ENCODE measurements at places on chromosomes 12 and 14.

DNA sequence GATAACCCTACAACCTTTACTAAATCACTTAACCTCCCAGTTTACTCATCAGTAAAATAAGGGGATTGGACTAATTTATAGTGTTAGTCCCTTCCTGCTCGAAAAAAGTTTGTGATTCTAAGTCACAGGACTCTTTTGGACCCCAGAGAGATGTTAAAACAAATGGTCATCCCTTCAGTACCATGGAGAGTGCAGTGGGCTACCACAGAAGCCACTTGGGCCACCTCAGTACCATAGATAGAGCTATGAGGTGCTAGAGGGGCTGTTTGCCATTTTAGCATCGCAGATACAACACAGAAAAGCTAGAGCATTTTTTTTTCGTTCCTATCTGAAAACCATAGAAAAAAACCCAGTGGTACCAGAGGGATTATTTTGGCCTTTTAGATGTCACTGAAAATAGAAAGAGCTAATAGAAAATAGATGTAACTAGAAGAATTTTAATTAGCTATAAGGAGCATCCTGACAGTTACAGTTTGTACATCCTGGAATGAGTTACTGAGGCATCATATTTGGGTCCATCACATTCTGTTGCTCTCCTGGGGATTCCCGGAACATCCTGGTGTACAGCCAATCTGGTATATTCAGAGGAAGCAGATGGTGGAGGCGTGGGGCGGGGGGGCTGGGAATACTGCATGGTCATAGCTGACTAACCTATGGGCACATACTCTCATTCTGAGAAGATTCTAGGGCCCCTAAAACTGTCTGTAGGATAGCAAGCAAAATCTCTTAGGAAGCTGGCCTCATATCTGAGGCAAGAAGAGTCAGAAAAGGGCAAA lies 2.8 kb downstream of the ZNF219 start:
- DNase-seq, result peak; percentile 34

GRCh38 chr14:49851813-49852212 lies 775 bp downstream of the NEMF start:
- no peak for DNase-seq

- DNase-seq, result no peak
Measured at GRCh38 chr12:87047691-87048090, 791.5 kb upstream of the MGAT4C start.

DNA sequence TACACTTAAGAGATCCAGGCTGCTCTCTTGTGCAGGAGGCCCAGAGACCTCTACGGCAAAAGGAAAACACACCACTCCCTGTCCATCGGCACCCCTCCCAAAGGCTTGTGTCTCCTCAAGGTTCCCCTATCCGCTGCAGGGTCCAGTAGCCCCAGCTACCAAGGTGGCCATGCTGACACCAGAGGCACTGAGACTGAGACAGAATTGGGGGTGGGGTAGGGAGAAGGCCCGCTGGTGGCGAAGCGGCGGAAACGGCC lies 590 bp downstream of the DDIT3 start:
- DNase-seq, result no peak

GRCh38 chr12:97022536-97023230 lies 115.6 kb downstream of the NEDD1 start:
- DNase-seq, result no peak

DNA sequence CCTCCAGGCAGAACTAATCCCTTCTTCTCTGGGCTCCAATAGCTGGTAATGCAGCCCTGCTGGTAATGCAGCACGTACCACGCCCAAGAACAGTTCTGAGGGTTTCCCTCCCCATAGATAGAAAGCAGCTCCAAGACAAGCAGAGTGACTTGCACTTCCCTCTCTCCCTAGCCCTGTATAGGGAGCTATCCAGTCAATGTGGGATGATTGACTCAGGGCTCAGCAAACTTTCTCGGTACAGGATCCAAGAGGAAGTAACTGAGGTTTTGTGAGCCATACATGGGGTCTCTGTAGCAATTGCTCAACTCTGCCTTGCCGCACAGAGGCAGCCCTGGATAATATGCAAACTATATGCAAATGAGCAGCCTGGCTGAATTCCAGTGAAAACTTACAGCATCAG lies 15.5 kb upstream of the FKBP4 start:
- DNase-seq, result no peak

GRCh38 chr14:102938191-102938590 lies 15.7 kb downstream of the AMN start:
- no peak for DNase-seq

DNA sequence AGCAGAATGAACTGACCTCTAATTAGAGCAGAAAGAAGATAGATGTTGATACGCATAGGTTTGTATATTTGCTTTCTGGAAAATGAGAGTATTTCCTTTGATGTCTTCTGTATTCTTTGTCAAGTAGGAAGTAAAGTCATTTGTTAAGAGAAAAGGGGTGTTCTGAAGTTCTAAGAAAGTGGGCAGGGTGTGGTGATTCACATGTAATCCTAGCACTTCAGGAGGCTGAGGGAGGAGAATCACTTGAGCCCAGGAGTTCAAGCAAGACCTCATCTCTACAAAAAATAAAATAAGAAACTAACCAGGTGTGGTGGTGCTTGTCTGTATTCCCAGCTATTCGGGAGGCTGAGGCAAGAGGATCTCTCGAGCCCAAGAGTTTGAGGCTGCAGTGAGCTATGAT lies 2.8 kb downstream of the RHNO1 start:
- no peak for DNase-seq

DNA sequence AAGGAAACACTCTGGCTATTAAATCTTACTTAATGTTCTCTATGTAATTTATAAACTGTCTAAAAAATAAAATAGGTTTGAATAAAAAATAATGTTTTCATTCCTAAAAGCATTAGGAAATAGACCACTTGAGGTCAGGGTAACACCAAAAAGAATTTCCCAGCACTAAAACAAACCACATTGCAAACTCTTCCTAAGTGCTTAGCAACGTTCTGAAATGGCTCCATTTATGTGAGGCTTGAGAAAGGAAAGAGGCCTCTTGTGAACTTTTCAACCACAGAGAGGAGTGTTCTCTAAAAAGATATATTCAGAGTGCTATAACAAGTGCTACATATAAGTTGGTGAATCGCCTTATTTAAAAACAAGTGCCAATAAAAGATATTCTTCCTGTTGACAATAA lies 42.7 kb downstream of the ALX1 start:
- no peak for DNase-seq

DNA sequence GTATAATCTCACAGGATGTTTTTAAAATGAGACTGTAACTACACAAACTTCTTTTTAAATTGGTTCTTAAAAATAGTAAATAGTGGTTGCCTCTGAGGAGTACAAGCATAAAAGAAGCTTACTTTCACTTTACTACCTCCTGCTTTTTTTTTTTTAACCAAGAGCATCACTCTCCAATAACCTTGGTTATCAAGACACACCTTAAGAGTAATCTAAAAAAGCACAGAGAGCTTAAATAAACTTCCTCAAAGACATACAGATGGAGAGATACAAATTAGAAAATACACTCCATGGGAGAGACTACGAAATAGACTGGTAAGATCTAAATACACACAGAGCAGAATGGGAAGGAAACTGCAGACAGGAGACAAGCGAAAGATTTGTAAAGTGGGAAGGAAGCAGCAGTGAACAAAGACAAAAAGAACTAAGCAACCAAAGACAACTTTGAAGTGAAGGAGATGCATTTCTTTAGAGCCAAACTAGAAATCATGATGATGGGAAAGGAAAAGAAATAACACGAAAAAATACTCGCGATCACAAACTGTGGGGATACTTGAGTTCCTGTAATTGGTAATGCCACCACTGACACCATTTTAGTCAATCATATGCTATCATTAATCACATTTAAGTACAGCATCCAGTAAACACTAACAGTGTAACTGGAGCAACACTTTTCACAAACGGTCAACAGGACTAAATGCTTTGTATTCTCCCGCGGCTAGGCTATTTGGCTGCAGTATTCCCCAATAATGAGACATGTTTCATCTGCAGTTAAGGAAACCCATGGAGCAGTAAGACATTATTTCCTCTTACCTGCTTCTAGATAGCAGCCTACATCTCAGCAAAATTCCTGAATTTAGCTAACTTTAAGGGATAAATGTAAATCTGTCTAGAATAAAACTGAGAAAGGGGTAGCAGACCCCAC lies 8.2 kb downstream of the SINHCAF start:
- no peak for DNase-seq

DNA sequence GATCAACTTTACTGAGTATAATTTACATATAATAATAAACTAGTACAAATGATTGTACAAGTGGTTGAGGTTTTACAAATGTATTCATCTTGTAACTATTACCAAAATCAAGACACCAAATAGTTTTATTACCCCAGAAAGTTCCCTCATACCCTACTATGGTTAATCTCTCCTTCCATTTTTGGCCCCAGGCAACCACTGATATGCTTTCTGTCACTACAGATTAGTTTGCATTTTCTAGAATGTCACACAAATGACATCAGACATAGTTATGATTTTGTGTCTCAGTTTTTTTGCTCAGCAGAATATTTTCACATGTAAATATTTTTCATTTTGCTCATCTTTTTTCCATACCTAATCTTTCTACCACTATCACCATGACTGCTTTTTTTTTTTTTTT lies 49.1 kb downstream of the TMX1 start:
- no peak for DNase-seq

DNA sequence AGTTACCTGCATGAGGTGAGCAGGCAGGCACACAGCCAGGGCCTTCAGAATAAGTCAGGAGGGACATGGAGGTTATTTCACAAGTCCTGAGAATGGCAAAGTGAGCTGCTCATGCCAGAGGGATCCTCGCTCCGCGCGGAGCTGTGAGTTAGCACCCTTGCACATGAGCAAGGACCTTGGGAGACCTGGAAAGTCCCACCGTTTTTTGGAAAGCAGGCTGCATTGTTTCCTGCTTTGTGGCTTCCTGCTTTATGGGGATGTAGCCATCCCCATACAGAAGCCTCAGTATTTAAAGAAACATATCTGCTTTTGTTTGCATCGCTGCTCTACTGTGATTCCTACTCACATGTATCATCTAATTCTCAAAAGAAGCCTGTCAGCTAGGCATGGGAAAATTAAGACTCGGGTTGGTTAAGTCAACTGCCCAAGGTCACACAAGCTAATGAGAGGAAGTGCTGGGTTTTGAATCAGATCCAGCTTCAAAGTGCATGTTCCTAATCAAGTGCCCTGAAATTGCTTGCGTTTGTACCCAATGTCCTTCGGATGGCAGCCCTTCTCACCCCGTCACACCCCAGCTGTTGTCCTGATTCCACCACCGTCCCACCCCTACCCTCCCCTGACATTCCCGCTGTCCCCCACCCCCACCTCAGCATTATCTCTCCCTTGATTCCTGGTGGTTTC lies 106.2 kb downstream of the CRACR2A start:
- no peak for DNase-seq

GRCh38 chr14:75277008-75277814 lies 1.4 kb upstream of the FOS start:
- DNase-seq, result peak; percentile 86

DNA sequence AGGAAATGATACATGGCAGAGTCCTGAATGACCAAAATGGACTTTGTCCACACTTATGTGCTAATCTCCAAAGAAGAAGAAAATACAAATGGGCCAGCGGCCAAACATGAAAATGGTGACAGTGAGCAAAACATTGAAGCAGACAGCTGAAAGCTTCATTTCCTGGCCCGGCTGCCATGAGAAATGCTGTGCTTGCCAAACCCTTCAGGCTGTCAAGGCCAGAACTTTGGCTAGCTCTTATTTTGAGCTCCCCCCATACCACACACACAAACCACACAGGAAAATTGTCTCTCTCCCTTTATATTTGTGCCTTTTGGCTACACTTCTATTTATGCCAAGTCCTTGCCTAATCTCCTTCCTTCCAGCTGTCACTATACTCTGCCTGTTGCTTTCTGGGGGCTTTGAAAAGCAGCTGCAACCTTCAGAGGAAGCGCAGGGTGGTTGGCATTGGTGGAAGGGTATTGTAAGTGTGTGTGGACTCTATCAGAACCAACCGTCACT lies 323.8 kb downstream of the RAD51B start:
- DNase-seq, result peak; percentile 49

- no peak for DNase-seq
Measured at GRCh38 chr14:66254038-66254437, 232.1 kb upstream of the CCDC196 start.

- no peak for DNase-seq
Measured at GRCh38 chr14:102941419-102942011, 19.1 kb downstream of the AMN start.

GRCh38 chr14:99356031-99356608 lies 84.1 kb upstream of the BCL11B start:
- DNase-seq, result no peak

- DNase-seq, result no peak
Measured at GRCh38 chr12:69189378-69189978, 49.9 kb upstream of the CPSF6 start.

- no peak for DNase-seq
Measured at GRCh38 chr14:29821661-29822429, 105.8 kb downstream of the PRKD1 start.

DNA sequence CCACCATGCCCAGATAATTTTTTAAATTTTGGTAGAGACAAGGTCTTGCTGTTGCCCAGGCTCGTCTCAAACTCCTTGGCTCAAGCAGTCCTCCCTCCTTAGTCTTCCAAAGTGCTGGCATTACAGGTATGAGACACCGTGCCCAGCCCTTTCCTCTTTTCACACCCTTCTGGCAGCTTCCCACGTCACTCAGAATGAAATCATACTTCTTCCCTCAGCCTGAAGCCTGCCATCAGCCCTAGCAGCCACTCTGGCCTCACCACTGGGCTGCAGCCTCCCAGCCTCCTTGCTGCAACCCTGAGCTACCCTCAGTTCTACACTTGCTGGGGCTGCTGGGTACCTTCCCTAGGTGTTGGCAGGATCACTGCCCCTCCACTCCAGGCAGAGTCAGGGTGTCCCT lies 18.2 kb downstream of the ANKRD9 start:
- no peak for DNase-seq

- DNase-seq, result no peak
Measured at GRCh38 chr14:73729556-73730265, 15.5 kb upstream of the PNMA1 start.

- DNase-seq, result no peak
Measured at GRCh38 chr12:83313827-83314226, 627.1 kb downstream of the TMTC2 start.

DNA sequence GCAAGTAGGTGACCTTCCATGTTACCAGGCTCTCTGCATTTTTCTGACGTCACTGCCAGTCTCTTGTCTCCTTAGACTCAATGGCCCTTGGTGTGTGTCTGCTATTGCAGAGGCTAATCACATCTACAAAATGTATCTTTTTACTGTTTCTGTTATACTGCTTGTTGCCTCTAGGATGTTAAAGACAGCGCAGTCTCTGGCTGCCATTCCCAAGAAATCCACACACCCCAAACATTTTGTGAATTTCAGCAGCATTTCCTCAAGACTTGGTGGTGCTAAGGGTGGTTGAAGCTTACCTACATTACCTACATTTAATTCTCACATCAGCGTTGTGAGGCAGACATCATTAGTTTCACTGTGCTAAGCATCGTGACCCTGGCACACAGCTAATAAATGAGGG lies 87.2 kb downstream of the C12orf75 start:
- DNase-seq, result no peak

GRCh38 chr12:83059107-83059506 lies 372.4 kb downstream of the TMTC2 start:
- DNase-seq, result no peak

DNA sequence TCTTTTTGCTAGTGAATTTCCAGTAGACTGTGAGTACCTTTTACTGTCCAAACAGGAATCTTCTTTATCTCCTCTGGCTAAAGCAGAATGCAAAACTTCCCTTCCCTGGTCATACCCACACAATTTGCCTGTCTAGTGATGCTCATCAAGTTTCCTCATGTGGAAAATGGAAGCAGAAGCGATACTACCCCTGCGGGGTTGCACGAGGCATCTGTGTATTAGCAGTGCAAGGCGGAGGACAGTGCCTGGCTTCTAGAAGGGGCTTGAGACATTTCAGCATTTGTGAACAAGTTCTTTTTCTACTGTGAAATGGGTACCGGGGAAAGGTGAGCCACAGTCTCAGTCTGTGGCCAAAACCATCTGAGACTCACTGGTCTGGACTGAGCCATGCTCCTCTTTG lies 340.9 kb downstream of the AACS start:
- no peak for DNase-seq

Measured in AG08395 (cell line).